ENCODE measurements at places on chromosomes 6 and 20.
A peak's percentile ranks its signal among the peaks of the same experiment; 100 is the strongest.

GRCh38 chr20:48901326-48901725 is 20.2 kb upstream of the ARFGEF2 start:
- DNase-seq = no peak

DNA sequence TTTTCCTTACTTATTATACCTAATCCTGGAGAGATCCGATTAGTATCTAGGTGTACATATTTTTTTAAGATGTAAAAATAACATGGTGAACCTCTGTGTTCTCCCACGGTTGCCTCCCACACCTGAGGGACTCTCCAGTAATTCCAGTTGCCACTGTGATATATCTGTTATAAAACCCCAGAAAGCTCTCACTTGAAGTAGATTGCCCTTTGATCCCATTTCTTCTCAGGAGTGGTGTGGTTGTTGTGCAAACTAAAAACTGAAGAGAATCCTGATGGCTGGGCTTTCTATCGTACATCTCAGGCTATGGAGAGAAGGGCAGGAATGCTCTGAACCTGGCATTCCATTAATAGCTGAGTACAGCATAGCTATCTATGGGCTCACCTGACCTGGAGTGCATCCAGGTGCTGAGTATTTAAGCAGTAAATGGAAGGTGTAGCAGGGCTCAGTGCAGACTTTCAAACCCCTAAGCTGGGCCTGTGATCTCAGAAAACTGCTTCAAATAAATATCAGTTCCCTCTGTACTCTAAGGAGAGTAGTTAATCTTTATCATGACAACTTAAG is 41.0 kb downstream of the VGLL2 start:
- no peak for DNase-seq

DNA sequence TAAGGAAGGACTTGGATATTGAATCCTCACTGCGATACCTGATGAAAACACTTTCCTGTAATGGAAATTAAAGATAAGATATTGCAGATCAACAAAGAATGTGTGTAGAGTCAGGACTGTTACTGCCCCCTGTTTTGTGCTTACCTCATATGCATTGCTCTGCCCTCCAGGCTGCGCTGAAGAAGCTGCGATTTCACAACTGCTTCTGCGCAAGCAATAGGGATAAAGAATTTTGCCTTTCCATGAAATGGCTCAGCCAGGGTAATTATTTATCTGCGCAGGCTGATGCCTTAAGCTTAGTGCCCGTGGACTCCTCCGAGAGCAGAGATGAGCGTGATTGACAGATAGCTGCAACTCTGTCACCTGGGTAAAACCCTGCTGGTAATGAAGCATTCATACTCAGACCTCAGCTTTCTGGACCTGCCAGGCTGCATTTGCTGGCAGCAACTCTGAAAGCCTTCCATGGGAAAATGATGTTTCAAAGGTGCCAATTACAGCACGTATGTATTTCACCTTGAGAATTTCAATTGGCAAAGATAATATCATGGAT is 370.6 kb downstream of the SAMD5 start:
- DNase-seq = no peak

GRCh38 chr6:32187009-32187709 is 2.8 kb downstream of the PBX2 start:
- DNase-seq = no peak

DNA sequence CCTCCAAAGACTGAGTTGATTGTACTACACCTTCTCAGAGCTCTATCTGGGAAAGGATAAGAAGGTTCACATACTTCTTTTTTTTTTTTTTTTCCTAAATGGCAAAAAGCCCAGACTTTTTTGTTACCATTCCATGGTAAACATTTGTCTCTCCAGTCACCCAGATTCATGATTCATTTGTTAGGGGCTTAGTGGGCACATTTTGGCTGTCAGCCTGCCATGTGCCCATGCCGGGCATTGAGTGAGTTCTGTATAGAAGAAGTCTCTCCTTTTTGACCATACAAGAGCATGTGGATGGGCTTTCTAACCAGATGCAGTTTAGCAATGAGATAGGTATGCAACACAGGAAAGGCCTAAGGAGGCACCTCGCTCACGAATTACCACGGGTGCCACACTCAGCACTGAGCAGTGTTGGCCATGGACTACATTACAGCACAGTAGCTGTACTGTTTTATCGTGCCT is 447.5 kb upstream of the HSF2 start:
- no peak for DNase-seq

DNA sequence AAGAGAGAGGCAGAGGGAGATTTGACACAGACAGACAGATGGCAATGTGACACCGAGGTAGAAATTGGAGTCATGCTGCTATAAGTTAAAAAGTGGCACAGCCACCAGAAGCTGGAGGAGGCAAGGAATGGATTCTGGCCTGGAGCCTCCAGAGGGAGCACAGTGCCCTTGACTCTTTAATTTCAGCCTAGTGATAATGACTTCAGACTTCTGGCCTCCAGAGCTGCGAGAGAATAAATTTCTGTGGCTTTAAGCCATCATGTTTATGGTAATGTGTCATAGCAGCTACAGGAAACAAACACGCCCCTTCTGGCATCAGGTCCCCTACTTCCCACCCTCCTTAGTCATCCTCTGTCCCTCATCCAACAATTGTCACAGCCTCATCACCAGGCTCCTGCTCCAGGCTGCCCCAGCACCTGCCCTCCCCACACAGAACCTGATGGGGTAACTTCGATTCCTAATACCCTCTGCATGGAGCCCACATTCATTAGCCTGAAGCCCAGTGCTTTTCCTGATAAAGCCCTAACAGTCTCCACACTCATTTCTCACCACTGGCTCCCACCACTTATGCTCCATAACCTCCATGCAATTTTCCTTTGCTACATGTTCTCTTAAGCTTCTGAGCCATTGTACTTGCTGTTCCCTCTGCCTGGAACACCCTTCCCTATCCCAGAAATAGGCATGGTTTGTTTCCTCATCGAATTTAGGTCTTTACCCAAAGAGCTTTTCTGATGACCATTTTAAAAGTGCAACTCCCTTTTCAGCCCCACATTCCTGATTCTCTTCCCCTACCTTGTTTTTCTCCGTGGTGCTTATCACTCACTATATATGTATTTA is 69.7 kb upstream of the TOX2 start:
- peak; percentile 29 for DNase-seq

GRCh38 chr20:3082306-3082951 is 2.1 kb downstream of the AVP start:
- no peak for DNase-seq

GRCh38 chr20:7879883-7880282 is 60.4 kb downstream of the HAO1 start:
- DNase-seq = no peak

DNA sequence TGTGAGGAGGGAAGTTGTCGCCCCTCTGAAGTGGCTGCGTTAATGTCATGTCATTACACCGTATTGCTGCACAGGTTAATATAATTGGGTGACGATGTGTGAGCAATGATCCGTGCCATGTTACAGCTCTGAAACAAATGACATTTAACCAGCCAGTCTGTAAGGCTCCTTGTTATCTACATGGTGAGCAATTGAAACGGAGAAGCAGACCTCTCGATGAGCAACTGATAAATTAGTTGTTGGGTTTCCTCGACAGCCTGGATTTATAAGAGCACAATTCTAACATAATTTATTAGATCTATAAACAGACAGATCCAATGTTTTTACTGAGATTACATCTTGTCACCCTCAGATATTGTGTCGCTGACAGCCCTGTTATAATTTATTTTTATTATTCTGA is 49.9 kb upstream of the MAFB start:
- no peak for DNase-seq

GRCh38 chr6:126625019-126625418 is 285.1 kb downstream of the CENPW start:
- no peak for DNase-seq

DNA sequence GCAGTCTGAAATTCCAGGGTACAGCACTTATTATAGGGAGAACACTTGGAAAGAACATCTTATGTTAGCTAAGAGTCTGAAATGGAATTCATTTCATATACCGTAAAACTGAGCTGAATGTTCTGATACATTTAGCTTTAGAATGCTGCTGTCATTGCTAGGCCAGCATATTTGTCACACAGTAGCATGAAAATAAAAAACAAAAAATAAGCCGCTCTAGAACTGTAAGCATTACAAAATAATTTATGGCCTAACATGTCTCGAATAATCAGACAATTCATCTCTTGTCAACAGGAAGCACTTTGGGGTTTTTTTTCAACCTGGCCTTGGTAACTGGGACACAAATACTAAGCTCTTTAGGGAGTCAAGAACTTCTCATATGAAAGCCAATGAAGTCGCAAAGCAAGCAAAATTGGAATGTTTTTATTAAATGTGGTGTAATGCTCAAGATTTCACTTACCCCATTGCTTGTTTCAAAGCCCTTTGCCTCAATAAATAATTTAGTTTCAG is 115.7 kb downstream of the PHACTR1 start:
- DNase-seq = no peak

DNA sequence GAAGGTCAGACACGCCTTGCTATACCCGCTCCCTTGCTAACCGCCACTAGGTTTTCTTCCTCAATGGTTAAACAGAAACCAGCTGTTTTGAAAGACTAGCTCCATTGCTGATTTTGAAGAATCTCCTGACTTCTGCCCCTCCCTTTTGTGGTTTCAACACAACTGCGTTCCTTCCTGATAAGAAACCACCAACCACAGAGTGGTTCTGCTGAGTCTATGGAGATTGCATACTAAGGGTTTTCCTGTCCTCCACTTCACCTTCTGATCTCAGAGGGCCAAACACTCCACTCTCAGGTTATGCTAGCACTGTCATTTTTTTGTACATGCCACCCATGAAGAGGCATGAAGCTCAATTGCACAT is 207.9 kb downstream of the MYLK4 start:
- DNase-seq = no peak

DNA sequence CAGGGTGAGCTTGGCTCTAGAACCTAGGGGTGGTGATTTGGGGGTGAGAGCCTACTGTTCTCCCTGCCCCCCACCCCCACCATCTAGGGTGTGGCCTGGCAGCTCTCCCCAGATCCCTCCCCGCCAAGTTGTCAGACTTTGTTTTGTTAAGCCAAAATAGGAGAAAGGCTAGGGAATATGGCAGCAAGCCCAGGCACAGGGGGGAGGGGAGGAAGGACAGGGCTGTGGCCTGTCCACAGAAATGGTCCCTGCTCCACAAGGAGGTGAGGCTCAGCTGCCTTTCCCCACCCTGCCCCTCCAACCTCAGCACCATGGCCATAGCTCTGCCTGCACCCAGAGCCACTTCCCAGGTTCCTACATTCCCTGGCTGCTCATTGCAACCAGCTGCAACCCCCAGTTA is 17.2 kb downstream of the SCUBE3 start:
- no peak for DNase-seq

- DNase-seq = no peak
These were observed 10.4 kb downstream of the KCNS1 start for GRCh38 chr20:45090481-45090880.

DNA sequence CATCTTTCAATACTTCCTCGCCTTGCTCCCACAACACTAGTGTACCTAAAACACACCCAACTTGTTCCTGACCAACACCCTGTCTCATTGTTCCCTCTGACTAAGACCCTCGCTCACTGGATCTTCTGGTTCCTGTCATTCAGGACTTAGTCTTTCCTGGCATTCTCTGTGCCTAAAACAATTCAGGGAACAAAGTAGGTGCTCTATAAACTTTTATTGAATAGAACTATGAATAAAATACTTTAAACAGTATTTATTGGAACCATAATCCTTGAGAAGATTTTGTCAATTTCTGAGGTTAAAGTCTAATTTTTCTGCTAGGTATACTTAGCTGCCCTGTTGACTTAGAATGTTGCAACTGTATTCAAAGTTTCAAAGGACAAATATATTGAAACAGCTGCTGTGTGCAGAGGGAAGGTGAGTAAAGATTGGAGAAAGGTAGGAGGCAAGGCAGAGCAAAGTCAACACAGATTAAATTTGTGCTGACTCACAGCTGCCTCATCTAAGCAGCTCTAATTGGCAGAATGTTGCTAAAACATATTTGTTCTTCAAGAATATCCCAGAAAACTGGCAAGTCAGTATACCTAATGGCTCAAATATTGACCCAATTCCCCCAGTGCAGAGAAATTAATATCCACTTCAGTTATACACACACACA is 37.6 kb downstream of the GSTA2 start:
- DNase-seq = no peak

- no peak for DNase-seq
These were observed 39.9 kb downstream of the SCGN start for GRCh38 chr6:25691894-25692293.

GRCh38 chr20:51014797-51015722 is 7.8 kb downstream of the KCNG1 start:
- DNase-seq = peak; percentile 68

- DNase-seq = no peak
These were observed 4.3 kb downstream of the SMIM26 start for GRCh38 chr20:18571578-18571977.

GRCh38 chr6:87661503-87661902 is 40.5 kb downstream of the AKIRIN2 start:
- DNase-seq = no peak

GRCh38 chr20:56797023-56797422 is 167.9 kb downstream of the TFAP2C start:
- no peak for DNase-seq

GRCh38 chr6:170057961-170058877 is 232.7 kb downstream of the DLL1 start:
- DNase-seq = peak; percentile 36

- DNase-seq = no peak
These were observed 3.9 kb upstream of the REV3L start for GRCh38 chr6:111486921-111487320.

DNA sequence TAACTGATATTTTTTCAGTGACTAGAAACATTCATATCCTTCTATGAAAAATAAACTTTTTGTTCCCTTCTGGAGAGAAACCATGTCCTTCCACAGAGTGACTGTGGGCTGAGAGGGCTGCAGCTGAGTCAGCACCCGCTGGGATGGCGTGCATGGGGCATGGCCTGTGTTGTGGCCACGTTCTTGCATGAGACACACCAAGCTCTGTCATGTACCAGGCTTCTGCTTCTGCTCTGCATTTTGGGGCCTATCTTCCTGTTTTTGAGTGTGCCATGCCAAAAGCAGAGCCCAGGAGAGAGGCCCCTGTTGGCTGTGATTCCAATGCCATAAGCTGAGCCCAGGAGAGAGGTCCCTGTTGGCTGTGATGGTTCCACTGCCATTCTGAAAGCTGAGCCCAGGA is 10.8 kb downstream of the APMAP start:
- DNase-seq = peak; percentile 51

GRCh38 chr20:63135411-63135810 is 80.5 kb downstream of the YTHDF1 start:
- DNase-seq = no peak

DNA sequence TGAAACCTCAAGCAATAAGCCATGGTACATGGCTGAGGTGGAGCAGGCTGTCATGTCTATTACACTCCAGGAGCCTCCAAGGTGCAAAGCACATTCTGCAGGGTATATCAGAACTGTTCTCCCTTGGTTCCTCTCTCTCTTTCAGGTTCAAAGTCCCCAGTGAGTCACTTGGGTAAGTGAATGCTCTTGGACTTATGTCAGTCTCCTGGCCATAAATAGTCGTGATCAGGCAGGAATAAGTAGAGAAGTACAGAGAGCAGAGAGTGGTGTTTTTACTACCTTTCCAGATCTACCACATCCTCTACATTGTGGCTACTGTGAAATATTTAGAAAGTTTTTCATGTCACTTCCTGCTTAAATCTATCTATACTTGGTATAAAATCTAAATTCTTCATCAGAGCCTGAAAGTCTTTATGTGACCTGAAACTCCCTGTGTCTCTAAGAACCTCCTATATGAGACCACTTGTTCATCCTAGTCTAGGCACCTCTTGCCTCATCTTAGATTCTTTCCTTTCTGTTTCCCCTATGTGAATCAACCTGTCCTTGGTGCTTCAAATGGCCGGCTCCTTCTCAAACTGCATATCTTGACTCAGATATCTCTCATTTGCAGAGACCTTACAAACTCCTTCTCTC is 1077.6 kb upstream of the MAP3K7 start:
- DNase-seq = no peak

- DNase-seq = no peak
These were observed 40.6 kb downstream of the MTFR2 start for GRCh38 chr6:136209496-136209895.
